Karpas-422 (cell line): ENCODE measurements at places on chromosomes 11 and 22.

- DNase-seq, result peak; percentile 64
These were observed 37.9 kb downstream of the CELF1 start for GRCh38 chr11:47514825-47515647.

- DNase-seq, result no peak
These were observed 489.4 kb upstream of the CADM1 start for GRCh38 chr11:115993590-115993989.

- DNase-seq, result no peak
These were observed 377.0 kb downstream of the ETS1 start for GRCh38 chr11:128210148-128210940.

- DNase-seq, result no peak
These were observed 19.5 kb downstream of the PANX1 start for GRCh38 chr11:94148189-94148588.

DNA sequence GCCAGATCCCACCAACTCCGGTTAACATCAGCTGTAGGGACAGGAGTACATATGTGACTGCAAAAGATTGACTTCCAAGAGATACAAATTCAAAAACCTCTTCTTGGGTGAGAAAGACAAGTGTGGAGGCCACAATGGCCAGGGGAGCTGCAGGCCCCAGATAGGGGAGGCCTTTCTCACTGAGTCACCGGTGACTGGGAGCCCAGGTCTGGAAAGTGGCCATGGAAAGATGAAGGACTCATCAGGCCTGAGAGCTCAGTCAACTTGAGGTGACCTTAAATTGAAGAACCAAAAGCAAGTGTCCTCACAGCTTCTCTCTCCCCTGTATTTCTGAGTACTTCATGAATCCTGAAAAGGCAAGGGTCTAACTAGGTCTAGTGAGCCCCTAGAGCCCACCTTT lies 90.4 kb upstream of the CLPB start:
- DNase-seq, result no peak

GRCh38 chr11:2652333-2653197 lies 47.2 kb downstream of the KCNQ1OT1 start:
- no peak for DNase-seq

DNA sequence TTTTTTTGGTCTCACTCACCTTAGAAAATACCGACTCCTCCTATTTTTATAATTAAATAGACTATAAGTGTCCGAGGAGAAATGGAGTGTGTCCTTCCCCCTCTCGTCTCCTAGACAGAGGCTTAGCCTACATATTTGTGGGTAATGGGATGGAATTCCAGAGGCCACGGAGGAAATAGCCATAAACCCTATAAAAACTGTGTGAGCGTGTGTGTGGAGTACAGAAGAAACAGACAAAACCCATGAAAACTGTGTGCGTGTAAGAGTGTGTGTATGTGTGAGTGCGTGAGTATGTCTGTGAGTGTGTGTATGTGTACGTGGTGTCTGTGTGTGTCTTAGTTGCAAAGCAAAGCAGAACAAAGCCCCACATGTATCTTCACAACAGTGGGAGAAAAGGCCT lies 883.5 kb downstream of the OPCML start:
- DNase-seq, result no peak

DNA sequence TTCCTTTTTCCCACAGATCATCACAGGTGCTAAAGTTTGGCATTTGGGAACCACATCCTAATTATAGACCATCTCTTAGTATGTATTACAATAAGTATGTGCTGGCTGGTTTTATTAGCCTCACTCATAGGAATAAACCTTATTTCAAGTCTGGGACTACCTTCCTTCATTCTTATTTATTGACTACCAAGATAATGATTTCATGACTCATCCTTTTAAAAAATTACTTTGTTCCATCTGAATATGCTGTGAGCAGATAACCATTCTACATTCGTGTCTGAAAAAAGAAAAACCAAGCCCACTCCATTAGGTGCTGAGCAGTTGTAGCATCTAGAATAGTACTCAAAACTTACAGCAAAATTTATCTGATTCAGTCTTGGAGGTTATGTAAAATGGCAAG lies 12.3 kb downstream of the TNRC6B start:
- no peak for DNase-seq

GRCh38 chr11:47918882-47919495 lies 61.4 kb upstream of the PTPRJ start:
- no peak for DNase-seq

DNA sequence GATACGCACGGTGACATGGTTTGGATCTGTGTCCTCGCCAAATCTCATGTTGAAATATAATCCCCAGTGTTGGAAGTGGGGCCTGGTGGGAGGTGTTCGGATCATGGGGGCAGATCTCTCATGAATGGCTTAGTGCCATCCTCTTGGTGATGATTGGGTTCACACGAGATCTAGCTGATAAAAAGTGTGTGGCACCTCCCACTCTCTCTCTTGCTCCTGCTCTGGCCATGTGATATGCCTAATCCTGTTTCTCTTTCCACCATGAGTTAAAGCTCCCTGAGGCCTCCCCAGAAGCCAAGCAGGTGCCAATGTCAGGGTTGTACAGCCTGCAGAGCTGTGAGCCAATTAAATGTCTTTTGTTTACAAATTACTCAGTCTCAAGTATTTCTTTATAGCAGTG lies 303.1 kb upstream of the PLET1 start:
- no peak for DNase-seq

DNA sequence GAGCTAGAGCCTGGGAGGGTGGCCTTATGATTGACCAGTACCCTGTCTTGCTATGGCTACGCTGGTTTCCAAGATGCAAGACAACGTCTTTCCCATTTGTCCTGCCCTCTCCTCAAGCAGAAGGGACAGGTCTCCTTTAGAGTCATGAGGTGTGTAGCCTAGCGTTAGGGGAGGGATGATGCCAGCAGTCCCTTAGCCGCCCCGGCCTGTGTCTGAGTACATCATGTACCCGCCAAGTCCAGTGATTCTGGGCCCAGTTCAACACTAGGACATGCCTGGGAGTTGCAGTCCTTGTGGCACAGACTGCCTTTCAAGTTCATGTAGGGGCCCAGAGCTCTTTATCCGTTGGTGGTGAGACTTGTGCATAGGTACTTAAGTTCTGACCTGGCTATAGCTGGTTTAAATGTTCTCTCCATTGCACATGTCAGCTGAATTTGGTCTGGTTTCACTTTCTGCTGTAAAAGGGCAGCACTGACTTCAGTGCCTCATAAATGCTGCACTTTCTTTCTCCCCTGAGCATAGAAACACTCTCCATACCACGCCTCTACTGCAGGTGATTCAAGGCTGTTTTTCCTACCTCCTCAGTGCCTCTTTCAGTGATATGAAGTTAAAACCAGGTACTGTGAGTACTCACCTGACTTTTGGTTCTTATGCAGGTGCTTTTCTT lies 151.1 kb downstream of the METTL15 start:
- no peak for DNase-seq

- no peak for DNase-seq
These were observed 4.3 kb downstream of the INPPL1 start for GRCh38 chr11:72228844-72229231.

DNA sequence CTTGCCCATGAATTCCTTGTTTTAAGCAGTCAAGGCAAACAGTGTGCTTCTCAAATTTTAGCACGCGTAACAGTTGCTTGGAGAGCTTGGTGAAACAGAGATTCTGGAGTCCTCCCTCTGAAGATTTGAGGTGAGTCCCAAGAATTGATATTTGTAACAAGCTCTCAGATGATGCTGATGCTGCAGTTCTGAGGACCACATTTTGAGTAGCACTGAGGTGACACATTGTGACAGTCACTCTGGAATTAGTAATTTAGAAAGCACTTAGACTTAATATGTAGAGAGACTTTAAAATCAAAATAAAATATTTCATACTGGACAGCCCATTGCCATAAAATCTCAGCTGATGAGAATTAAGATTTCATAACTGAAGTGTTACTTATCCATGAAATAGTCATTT lies 38.5 kb downstream of the DNAJC24 start:
- DNase-seq, result peak; percentile 40
